ENCODE measurements at places on chromosomes 11 and 22.

- DNase-seq, result no peak
These were observed 57.5 kb downstream of the MYEOV start for GRCh38 chr11:69351460-69351859.

GRCh38 chr22:47548953-47549740, 786.7 kb downstream of the TBC1D22A start:
- DNase-seq, result no peak

GRCh38 chr11:8971924-8972316, 7.7 kb upstream of the TMEM9B start:
- DNase-seq, result no peak

DNA sequence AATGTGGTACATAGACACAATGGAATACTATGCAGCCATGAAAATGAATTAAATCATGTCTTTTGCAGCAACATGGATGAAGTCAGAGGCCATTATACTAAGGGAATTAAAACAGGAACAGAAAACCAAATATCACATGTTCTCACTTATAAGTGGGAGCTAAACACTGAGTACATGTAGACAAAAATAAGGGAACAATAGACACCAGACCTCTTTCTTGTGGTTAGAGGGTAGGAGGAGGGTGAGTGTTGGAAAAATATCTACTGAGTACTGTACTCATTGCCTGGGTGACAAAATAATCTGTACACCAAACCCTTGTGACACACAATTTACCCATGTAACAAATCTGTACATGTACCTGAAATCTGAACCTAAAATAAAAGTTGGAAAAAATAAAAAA, 59.1 kb upstream of the ANO5 start:
- DNase-seq, result no peak

GRCh38 chr11:282171-282570, 4.0 kb downstream of the NLRP6 start:
- no peak for DNase-seq

GRCh38 chr22:19442166-19442565, 5.3 kb downstream of the C22orf39 start:
- no peak for DNase-seq

DNA sequence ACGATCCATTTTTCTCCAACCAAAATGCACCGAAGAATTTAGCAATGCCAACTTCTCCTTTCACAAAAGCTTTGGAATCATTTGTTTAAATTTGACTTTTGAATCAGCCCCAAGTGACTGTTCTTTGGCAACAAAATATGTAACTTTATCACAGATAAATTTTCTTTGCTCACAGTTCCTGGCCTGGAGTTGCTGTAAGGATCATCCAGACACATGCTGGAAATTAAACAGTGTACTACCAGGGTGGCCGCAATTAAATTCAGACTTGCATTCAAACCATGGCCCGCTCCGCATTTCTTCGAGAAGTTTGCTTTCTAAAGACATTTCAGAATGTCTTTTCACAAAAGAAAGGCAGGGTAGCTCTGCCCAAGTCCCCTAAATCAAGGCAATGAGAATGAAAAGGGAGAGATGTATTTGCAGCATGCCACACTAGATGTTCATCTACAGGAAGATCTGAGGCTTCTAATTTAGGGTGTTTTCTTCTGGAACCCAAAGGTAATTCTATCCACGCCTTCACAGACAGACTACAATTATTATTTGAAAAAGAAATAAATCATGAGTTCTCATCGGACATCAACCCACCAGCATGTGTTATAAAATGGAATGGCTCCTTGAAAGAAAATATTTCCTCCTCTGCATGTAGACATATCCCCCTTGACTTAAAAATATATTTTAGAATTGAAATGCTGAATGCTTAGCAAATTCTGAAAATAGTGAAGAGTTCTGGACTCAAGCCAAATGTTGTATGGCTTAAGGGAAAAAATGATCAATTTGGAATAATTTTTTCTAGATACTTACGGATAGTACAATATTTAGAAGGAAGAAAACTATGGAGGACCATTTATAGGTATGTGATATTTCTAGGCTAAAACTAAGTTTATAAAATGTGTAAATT, 189.7 kb upstream of the BLID start:
- no peak for DNase-seq

DNA sequence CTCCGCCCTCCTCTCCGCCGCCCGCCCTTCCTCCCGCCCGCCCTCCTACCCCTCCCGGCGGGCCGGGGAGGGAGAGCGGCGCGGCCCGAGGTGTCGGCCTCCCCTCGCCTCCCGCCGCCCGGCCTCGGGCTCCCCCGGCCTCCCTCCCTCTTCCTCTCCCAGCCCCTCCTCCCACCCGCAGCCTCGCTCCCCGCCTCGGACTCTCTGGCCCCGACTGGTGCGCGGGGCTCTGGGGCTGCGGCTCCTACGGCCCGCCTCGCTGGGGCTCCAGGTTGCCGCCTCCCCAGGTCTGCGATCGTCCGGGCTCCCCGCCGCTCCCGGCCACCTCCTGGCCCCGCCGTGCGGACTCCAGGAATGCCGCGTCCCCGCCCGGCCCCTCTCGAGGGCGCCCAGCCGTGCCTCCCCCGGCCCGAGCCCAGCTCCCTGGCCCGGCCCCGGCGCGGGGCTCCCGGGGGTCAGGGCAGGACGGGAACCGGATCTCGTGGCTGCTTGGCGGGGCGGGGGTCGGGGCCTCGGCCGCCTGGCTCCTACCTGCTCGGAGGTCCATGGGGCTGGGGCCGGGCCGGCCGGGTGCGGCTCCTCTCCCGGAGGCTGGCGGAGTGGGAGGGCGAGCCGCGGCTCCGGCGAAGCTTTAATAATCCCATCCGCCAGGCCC, at the start of gene CLCF1:
Gene CLCF1 (minus strand): TSS at position 606 of the 655 bp plus-strand sequence. CDS start 59 bp downstream, at position 547.
- peak; percentile 64 for DNase-seq

DNA sequence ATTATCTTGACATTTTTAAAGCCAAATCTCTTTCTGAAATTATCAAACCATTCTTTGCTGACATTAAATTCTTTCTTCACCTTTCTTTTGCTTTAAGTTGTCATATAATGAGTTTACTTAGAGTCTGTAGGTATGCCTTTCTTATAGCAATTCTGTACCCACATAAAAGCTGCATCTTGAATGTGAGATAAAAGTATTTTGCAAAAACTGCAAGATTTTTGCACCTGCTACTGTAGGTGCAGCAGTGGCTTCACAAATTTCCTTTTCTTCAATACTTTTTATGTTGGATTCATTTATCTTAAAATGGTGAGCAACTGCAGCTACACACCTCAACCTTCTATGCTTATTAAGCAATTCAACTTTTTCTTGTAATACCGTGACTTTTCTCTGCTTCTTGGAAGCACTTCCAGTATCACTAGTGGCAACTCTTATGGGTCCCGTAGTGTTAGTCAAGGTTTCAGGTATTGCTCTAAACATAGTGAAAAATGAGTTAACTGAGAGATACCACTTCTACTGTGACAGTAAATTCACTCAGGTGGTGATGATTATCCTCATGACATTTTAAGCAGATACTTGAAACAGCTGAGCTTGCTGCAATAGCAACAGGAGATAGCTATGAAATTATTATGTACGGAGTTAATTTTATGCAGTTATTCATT, 18.8 kb downstream of the ZFP91 start:
- DNase-seq, result no peak

DNA sequence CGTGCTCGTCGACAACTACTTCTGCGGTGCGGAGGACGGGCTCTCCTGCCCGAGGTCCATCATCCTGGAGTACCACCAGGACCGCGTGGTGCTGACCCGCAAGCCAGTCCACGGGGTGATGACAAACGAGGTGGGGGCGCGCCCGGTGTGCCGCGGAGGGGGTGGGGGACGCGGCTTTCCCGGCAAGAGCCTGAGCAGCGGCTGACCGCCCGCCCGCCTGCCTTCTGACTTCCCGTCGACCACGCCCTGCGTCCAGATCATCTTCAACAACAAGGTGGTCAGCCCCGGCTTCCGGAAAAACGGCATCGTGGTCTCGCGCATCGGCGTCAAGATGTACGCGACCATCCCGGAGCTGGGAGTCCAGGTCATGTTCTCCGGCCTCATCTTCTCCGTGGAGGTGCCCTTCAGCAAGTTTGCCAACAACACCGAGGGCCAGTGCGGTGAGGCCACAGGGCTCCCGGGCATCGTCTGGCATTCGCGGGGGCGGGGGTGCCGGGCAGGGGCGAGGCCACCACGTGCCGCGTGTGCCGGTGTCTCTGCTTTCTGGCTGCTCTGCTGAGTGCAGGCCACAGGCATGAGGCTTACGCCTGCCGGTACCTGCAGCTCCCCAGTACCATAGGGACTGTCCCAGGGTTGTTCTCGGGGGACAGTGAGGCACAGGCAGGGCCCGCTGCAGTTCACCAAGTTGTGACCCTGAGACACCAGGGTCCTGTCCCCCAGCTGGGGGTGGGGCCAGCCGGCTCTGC, 28.5 kb upstream of the MUC5B start:
- no peak for DNase-seq

DNA sequence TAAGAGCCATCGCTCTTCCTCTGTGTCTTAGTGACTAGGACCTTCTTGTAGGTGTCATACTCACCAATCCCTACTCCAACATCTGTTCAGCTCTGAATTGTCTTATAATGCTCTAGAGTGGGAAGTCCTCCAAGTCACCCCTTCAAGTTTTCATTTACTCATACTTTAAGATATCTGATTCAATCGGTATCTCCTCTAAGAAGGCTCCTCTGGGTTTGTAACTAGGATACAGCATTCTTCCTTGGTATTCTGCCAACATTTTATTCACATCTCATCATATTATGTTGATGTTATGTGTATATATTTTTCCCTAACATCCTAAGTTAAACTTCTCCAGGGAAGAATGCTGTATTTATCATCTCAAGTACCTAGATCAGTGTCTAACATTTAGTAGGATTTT, 662.1 kb downstream of the NTM start:
- DNase-seq, result no peak

DNA sequence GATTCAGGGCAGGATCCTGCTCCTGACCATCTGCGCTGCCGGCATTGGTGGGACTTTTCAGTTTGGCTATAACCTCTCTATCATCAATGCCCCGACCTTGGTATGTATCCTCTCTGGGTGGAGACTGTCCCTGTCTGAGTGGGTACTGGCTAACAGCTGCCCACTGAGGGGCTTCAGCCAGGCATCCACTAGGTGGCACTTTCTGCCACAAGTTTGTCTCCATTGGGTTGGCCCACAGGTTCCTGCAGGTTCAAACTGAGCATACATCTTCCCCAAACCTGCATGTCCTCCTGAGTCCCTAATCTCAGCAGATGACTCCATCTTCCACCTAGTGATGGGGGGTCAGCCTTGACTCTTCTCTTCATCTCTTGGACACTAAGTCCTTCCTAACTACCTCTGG, 4.4 kb downstream of the SLC2A11 start:
- no peak for DNase-seq

DNA sequence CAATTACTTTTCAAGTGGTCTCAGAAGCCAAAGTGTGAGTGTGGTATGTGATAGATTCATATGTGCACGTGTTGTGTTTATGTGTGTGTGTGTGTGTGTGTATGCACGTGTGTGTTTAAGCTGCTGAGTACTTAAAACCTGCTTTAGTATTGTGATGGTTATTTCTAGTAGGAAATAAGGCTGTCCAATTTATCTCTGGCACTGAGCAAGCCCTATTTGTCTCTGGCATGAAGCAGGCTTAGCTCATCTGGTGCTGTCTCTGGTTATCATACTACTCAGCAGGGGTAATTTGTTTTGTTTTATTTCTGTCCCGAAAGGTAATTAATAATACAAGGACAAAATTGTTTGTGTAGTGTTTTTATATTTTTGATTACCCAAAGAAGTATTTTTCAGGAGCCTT, 333.7 kb downstream of the FAT3 start:
- DNase-seq, result no peak

DNA sequence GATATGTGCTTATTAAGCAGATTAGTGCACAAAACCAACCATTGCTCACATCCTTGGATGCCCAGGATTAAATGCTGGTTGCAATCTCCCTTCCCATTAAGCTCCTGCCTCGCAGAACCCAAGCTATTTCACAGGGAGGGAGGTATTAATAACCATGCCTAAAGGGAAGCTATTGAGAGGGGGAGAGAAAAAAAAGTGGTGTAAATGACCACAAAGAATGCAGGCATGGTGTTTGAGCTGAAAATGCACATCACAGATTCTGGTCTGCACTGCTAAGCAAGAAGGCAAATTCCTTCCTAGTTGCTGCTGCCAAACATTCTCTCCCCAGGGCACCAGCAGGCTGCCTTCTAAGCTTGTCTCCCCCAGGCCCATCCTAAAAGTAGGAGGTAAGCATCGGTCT, 92.0 kb upstream of the ISX start:
- DNase-seq, result no peak

GRCh38 chr22:36741968-36742367, 34.0 kb downstream of the IFT27 start:
- DNase-seq, result no peak

- no peak for DNase-seq
These were observed 76.8 kb downstream of the C11orf58 start for GRCh38 chr11:16815047-16815767.
